Iris pigment epithelial cell (primary cell): ENCODE measurements at places on chromosomes 2 and 18.

GRCh38 chr2:47172156-47172921 lies 17.2 kb upstream of the STPG4 start:
- DNase-seq = peak; percentile 41

DNA sequence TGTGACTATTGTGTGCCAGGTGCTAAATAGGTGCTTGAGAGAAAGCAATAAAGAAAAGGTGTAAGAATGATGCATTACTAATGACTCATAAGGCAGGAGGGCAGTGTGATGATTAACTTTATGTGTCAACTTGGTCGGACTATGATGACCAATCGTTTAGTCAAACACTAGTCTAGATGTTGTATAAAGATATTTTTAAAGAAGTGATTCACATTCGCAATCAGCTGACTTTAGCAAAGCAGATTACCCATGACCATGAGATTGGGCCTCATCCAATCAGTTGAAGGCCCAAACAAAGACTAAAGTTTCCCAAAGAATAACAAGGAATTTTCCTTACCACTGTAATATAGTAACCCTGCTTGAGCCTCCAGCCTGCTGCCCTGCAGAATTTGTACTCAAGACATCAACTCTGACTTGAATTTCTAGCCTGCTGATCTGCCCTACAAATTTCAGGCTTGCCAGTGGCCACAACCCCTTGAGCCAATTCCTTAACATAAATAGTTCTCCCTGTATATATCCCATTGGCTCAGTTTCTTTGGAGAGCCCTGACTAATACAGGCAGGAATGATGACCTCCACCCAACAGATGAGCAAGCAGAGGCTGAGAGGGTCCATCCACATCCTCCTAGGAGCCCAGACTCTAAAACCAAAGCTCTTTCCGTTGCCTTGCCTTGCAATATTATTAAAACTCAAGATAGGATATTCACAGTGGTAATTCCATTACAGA lies 132.6 kb downstream of the ACTR3 start:
- DNase-seq = peak; percentile 52

GRCh38 chr2:12335131-12335530 lies 381.6 kb upstream of the TRIB2 start:
- no peak for DNase-seq

- no peak for DNase-seq
Measured at GRCh38 chr2:100126201-100126600, 16.2 kb downstream of the AFF3 start.

- no peak for DNase-seq
Measured at GRCh38 chr2:230922951-230923717, 1.9 kb downstream of the GPR55 start.

DNA sequence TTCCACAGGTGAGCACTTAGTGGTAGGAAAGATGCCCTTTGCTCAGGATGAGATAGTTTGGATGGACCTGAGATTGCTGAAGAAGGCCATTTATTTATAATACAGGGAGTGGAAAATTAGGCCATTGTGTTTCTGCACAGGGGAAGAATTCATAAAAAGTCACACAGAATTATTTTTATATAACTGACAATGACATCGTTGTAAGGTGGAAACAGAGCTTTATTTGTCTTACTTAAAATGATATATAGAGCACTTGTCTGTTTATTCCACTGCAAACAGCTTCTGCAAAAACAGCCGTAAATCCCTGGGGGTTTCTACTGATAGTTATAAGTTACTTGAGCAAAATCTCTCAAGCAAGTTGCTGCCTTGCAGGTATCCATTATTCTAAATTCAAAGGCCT lies 158.1 kb upstream of the ZNF521 start:
- no peak for DNase-seq

GRCh38 chr2:150643114-150643725 lies 155.8 kb upstream of the RND3 start:
- DNase-seq = peak; percentile 89

DNA sequence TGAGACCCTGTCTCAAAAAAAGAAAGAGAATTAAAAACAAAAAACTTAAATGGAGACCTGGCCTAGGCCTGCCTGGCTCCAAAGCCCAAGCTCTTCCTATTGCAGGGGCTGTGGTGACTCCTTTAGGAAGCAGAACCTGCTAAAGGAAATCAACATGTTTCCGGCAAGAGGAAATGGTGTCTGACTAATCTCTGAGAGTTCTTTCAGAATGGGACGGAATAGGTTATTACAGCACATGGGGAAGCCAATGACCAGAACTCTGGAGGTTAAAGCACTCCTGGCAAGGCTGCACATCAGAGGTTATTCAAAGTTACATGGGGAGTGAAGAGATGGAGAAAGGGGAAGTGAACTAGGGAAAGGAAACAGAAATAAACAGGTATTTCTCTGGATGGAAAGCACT lies 21.4 kb downstream of the KIF3C start:
- DNase-seq = peak; percentile 73

DNA sequence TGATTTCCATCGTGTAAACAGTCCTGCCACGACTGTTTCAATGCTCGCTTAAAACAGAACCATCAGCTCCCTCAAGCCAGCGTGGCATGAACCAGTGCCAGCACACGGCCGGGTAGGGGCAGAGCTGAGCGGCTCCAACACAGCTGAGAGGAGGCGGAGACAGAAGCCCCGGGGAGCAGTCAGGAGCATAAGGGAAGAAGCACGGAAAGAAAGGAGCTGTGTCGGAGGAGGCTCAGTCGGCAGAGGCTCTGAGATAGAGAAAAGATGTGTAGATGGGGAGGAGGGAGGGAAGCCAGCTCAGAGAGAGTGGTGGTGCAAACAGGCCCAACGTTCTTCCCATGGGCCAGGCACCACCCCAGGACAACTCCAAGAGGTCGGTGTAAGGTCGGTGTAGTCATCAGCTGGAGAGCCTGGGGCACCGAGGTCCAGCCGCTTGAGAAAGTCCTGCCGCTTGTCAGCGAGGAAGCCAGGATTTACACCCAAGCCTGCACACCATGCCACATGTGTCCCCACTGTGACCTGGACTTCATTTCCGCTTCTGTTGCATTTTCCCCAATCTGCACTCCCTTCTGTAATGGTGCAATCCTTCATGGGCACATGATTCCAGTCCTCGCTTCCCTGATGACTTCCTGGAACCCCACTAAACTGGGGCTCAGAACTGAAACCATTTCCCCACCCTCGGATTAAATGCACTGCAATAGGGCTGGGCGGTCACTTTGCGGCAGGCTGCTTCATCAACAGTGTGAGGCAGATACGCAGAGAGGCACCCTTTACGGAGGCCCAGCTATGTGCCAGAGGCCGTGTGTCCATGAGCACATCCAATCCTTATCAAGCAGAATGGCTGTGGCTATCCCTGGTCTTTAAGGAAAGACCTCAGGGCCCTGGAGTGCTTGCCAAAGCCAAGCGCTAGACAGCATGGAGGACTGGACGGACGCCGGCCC lies 43.5 kb downstream of the CYP27C1 start:
- DNase-seq = no peak

DNA sequence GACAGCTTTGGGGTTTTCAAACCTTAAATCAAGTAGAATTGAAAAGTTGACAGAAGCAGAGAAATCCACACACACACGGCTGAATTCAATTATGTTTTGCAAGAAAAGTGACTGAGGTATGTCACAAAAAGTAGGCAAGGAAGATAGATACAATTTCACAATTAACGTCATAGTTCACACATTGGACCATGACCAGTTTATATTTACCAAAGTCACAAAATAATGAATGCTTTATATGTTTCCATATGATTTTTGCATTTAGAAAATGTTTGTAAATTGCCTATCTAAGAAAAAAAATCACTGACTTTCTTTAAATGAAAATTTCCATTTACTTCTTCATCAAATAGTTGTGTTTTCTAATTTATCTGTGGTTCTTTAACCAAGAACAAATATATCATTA lies 29.4 kb upstream of the ZNF516 start:
- DNase-seq = no peak

GRCh38 chr2:126945118-126945517 lies 46.4 kb downstream of the TEX51 start:
- no peak for DNase-seq
